HT1080 (cell line): ENCODE measurements at places on chromosomes 2 and 18.

GRCh38 chr2:148513427-148513826 lies 131.1 kb upstream of the EPC2 start:
- DNase-seq = no peak

GRCh38 chr18:49722477-49722876 lies 90.9 kb downstream of the ACAA2 start:
- no peak for DNase-seq

- DNase-seq = peak; percentile 32
Measured at GRCh38 chr2:30178618-30179434, 32.0 kb downstream of the YPEL5 start.

GRCh38 chr2:134532537-134532936 lies 186.3 kb downstream of the TMEM163 start:
- no peak for DNase-seq

DNA sequence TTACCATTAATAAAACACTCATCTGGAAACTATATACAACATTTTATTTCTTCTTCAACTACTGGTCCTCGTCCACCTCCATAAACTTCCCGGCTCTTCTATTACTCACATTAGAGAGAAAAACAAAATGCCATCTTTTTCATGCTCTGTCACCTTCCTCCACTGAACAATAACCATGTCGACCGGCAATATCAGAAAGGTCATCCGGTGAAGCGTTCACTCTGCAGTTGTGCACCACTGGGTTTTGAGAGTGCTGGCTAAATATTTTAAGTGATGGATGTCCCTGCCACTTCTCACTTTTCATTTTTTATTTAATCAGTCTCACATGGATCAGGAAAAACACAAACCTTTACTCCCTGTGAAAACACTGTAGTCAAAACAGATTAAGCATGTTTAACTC lies 48.2 kb downstream of the SPP2 start:
- DNase-seq = no peak

DNA sequence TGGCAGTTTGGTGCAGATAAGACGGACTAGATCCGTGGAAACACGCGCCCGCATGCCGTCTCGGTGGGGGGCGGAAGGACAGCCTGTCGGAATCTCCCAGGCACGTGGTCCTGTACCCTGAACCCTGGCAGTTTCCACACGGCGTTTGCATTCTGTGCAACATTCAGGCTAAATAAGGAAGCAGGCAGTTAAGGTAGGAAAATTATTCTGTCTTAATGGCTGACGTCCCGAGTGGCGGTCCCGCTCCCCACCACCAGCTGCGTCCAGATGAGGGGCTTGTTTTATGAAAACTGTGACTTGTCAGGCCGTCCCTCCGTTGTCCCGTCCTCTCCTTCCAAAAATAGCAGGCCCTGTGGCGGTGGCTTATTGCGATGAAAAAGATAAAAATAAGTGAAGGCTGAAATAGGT lies 120.2 kb downstream of the NFATC1 start:
- DNase-seq = no peak

DNA sequence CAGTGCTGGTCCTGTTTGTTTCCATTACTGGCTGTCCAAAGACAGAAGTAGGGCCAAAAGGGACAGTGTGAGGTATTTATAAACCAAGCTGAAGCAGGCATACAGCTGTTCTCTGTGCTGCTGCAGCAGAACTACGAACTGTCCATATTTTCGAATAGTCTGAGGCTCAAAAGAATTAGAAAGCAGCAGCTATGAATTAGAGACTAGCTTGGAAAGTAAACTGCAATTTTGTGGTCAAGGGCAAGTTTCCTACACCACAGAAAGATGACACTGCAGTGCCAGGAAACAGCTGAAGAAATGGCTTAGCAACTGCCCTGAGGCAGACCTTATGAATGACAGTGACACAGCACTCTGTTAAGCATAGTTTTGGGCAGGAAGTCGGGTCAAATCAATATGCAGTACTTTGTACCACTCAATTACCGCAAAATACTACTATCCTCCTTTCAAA lies 125.3 kb downstream of the TMEM131 start:
- peak; percentile 89 for DNase-seq

GRCh38 chr2:105789745-105790460 lies 45.2 kb downstream of the NCK2 start:
- DNase-seq = peak; percentile 84
